Activated CD4-positive, alpha-beta memory T cell treated with anti-CD3 and anti-CD28 coated beads, Interleukin-2, amount 10 ng/mL, durations not matched to agents 7 days and 5 days (primary cell): ENCODE measurements at places on chromosomes 2 and 18.

- DNase-seq = no peak
Measured at GRCh38 chr2:159177957-159178356, 108.5 kb downstream of the WDSUB1 start.

DNA sequence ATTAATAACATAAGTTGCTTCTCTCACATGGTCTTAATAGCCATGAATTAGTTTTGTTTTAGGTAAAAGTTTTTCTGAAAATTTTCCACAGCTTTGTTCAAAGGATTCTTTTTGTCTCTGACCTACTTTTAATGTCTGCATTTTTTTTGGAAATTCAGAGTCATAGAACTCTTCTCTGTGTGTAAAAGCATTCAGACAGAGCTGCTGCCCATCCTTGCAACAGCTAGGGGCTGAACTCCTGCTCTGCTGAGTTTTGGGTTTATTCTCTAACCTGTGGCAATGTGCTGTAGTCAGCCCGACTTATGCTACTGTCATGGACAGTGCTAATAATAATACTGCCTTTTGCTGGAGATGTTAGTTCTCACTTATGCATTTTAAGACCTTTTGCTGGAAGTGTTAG lies 44.1 kb downstream of the RALBP1 start:
- no peak for DNase-seq

DNA sequence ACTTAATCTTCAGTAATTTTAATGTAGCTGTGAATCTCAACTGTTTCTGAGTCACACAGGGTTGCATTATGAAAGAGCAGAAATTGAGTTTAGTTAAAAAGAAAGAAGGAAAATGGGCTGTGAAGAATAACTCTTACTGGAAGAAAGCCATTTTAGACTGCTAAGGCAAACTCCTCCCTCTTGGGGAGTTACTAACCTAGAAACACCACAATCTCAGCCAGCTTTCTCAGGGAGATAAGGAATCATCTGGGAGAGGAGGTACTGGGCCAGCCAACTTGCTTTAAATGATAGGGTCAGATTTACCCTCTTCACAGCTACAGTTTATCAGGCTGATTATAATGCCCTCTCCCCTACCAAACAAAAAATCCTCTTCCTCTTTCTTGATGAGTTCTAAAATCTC lies 119.5 kb downstream of the CCDC148 start:
- no peak for DNase-seq

DNA sequence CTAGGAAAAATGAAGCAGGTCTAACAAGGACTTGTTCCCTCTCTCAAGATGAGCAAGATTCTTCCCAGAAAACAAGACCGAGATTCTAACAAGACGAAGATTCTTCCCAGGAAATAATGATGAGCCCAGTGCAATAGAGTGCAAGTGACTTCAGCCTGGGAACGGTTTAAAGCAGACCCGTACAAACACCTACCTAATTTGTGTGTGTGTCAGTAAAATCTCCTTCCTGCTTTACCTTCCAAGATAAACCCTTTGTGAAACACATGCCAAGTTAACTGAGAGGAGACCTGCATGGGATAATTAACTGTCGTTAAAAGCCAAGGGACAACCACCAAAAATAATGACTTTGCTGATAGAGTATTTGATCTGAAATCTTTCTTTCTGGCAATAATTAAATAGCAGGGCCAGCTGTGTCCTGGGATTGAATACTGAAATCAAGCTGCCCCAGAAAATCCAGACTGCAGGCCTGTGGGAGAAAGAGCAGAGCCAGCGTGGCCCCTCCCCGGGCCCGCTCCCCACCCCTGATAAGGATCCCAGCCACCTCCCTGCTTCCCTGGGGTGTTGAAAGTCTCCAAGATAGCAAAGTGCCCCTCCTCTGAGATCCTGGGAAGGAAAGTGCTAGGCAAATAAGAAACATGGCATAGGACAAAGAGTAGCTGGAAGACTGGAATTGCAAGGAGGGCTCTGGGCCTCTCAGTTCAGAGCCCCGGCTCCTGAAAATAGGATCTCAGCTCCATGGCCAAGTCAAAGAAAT lies 145.5 kb downstream of the CYP26B1 start:
- DNase-seq = no peak
